ENCODE measurements at places on chromosomes 5 and 9.

DNA sequence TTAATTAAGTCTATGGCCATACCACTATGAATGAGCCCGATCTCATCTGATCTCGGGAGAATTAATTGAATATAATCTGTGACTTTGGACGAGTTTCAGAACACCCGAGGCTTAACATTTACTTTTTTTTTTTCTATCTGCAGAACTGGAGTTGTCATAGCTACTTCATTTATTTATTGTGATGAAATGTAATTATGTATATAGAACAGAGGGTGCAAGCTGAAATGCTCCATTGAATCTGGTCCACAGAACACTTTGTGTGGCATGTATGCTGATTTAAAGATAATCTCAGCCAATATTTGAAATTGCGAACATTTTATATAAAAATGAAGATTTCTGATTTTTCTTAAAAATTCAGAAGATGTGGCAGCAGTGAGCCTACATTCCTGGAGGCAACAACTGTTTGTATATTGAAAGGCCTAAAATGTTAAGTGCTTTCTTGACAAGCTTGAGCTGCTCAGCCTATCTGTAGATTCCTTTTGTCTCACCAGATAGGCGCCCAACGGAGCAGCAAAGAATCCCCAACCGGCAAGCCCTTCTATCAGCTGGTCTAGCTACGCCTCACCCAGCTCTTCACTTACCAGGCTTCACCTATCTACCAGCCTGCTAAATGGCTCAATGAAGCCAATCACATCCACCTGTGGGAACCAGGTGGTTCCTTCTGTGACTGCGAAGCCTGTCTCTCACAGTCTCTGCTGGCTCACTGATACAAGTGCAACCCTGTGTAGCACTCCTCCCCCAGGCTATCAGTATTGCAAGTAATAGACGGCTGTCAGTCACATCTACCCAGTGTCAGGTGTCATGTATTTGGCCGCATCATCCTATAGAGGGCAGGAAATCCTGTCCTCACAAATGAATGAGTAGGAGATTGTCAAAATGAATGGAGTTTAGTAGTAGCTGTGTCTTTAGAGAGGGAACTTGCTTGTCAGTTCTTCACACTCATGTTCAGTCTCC, 170.6 kb upstream of the MRPS30 start:
- DNase-seq = no peak

- no peak for DNase-seq
Measured at GRCh38 chr5:72079288-72079687, 28.0 kb upstream of the MAP1B start.

DNA sequence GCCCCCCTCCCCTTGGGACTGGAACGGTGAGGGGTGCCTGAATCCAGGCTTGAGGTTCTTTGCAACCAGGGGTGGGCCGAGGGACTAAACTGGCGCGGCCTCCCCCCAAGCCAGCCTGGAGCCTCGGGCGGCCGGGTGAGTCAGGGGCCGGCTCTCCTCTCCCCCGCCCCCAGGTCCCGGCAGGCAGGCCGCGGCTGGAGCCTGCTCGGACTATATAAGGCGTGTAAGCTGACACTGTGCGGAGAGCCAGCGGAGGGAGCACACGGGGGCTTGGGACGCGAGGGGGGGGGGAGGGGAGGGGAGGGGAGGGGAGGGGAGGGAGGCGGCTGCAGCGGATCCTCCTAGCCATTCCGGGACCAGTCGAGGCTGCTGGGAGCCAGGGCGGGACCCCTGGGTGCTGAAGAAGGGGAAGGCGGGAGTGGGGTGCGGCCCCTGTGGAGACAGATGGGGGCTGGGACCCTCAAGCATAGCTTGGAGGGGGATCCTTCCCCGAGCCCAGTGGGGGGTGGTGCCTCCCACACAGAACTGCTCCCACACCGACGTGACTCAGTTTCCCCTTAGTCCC, 595 bp downstream of the PDLIM7 start:
- DNase-seq = no peak

DNA sequence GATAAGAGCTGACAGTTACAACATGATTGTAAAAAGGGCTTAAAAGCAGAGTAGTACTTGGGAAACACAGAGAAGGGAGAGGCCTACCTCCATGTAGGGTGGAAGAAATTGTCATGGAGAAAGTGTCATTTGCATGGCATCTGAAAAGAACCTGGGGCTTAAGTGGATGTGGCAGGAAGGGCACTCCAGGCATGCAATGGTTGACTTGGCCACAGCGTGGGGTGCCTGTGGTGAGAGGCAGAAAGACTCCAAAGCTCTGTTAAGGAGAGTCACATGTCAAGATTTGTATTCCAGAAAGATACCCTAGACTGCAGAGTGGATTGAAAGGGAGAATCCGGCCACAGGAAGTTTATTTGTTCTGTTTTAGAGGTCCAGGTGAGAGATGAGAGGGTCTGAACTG, 2.4 kb downstream of the POLR3G start:
- no peak for DNase-seq

GRCh38 chr5:180069589-180070247, 1.8 kb downstream of the RNF130 start:
- no peak for DNase-seq

GRCh38 chr5:72956324-72957140, 691 bp downstream of the FCHO2 start:
- DNase-seq = no peak

DNA sequence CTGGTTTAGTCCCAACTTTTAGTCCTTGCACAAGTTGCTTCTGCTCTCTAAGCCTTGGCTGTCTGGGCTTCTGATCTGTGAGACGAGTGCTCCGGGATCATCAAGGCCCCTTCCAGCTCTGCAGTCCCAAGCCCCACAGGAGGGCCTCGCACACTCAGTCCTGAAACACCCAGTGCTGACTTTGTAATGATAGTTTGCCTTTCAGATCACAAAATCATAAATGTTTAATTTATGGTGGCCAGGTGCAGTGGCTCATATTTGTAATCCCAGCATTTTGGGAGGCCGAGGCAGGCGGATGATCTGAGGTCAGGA, 95.9 kb upstream of the SLC25A48 start:
- no peak for DNase-seq

DNA sequence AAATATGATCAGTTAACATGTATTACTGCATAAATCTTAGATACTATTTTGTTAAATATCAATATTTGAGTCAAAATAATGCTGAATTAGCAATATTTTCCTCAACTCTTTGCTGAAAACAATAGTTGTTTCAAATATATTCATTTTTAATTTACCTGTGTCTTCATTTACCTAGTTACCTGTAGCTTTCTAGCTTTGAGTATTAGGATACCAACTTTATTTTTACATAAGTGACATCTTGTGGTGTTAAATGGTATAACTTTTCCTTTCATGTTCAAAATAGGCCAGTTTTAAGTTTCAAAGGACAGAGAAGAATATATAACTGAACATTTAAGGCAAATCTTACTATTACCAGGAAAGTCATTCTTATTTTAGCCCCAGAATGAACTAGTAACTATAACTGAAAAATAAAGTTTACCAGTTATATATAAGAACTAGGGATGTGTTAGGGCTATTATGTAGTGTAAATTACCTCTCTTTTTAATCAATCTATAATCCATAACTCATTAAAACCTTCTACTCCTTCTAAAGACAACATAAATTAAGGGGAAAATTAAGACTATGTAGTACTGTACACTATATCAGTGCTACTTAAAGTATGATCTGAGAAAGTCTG, 25.3 kb downstream of the AP3B1 start:
- no peak for DNase-seq

Data from stimulated activated CD8-positive, alpha-beta memory T cell treated with anti-CD3 and anti-CD28 coated beads, Interleukin-4, amount 100 ng/mL, for 1 hour (primary cell).